ENCODE measurements at places on chromosomes 11 and 22. TPM values are rescaled to one million over a fixed set of nuclear protein-coding genes. Genes with fewer than 3 reads are reported as not detected.

The OSM gene
- total RNA-seq, result 141 TPM

The APOL6 gene
- 59.9 TPM for total RNA-seq

The CYB5R3 gene
- total RNA-seq, result 66.8 TPM

The SLC37A2 gene
- 1.1 TPM for total RNA-seq

The LARGE2 gene
- total RNA-seq, result 0.54 TPM

The CST6 gene
- total RNA-seq, result not detected

The SYT9 gene
- not detected for total RNA-seq

The DGAT2 gene
- total RNA-seq, result 1.8 TPM

The CCDC87 gene
- total RNA-seq, result not detected

The RAB38 gene
- total RNA-seq, result 2.2 TPM

The GAS2 gene
- 1.3 TPM for total RNA-seq

The RAG2 gene
- total RNA-seq, result not detected

The IFITM1 gene
- total RNA-seq, result 459 TPM

The TRIM29 gene
- not detected for total RNA-seq

The TSSK2 gene
- total RNA-seq, result not detected

The CHST1 gene
- total RNA-seq, result not detected

The MUC5B gene
- not detected for total RNA-seq

The CD3D gene
- 428 TPM for total RNA-seq

The SCGB1C1 gene
- total RNA-seq, result not detected

Measured in activated CD8-positive, alpha-beta memory T cell treated with anti-CD3 and anti-CD28 coated beads, Interleukin-2, amount 10 ng/mL, durations not matched to agents 7 days and 5 days (primary cell).